Coronary artery (tissue), 2 donors: ENCODE measurements at places on chromosomes 16 and 17.

GRCh38 chr16:17304491-17305119, 166.2 kb downstream of the XYLT1 start:
- no peak for DNase-seq

DNA sequence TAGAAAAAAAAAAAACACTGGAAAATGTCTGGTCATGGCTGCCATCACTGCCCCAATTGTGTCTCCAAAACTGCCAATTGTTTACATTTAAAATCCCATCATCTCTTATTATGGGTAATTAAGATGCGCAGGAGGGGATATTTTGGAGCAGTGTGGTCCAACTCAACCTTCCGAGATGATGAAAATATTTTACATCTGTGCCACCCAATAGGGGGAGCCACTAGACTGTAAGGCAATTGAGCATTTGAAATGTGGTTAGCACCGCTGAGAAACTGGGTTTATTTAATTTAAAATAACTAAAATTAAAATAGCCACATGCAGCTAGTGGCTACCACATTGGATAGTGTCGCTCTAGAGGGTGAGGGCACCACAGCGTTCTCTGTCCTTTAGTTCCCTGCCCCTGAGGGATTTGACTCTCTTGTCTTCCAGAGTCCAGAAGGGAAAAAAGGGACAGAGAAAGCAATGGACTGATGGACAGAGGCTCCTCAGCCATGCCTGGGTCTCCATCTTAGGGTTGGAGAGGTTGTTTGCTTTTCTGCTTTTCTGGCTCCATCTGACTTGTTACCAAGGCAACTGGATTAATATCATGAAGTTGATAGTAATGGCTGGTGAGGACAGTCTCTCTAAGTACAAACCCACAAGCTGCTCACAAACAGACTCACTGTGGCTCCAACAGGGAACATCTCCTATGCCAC, 3.5 kb downstream of the MPO start:
- DNase-seq, result no peak

DNA sequence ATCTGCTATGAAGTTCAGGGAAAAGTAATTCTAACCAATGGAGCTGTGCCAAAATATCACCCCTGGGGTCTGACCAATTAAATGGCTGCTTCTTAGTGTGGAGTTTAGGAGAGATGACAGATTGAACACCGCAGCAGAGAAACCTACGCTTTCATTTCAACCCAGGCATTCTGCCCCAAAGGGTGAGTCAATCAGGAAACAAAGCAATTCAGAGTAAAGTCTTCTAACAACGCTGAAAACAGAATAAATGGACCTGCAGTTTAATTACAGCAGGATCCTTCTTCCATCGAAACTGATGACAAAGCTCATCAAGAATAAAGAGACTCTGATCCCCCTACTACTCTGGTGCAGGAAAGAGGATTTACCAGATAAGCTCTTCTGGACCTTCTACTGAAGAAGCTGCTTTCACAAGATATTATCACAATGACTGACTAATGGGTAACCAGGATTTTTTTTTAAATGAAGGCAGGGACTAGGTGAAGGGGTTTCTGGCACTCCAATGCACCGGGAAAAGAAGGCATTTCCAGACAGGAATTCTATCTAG, 16.7 kb downstream of the RFFL start:
- DNase-seq, result no peak

- no peak for DNase-seq
Observed at GRCh38 chr16:55232822-55233221, 91.2 kb upstream of the IRX6 start.

DNA sequence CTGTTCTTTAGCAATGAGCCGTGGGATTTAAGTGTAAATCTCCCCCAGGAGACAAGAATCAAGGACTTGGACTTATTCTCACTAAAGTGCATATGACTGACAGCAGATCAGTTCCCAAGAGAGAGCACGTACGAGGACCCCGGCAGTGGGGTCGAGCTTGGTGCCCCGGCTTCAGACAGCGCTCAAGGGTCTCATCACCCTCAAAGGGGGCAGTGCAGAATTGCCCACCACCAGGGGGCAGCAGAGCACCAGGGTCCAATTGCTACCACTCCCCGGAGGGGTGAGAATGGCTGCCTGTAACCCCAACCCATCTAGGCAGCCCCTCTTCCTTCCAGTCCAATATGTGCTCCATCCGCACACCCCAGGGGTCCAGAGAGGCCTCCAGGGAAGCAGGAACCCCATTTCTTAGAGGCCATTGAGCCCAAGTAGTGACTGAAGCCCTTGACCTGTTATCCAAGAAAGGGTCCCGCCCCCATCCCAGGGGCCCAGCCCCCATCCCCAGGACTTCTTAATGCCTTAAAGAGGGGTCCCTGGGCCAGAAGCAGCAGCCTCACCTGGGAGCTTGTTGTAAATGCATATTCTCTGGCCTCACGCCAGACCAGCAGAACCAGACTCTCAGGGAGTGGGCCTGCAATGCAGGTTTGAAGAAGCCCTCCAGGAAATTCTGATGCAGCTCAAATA, 86.1 kb downstream of the ZDHHC7 start:
- no peak for DNase-seq

DNA sequence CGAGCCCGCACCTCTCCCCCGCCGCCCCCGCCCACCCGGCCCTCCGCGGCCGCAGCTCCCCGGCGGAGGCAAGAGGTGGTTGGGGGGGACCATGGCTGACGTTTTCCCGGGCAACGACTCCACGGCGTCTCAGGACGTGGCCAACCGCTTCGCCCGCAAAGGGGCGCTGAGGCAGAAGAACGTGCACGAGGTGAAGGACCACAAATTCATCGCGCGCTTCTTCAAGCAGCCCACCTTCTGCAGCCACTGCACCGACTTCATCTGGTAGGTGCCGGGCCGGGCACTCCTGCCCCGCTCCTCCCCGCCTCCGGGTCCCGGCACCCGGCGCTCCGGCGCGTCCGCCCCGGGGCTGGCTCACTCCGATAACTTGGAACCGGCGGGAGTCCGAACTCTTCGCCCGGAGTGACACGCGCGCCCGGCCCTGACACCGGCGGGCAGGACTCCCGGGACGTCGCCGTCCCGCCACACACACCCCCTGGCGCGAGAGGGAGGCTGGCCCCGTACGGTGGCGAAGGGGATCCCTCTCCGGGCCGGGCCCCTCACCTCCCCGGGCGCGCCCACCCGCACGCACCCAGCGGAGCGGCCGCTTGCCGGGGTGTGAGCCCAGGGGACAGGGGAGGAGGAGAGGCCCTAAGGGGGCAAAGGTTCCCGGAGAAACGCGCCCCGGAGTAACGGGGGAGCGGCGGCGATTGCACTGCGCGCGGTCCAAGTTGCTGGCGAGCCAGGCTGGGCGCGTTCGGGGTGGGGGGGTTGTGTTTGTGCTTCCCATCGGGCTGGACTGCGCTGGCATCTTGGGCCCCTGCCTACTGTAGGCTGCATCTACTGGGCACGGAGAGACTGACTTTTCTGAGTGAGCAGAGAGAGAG, 581 bp downstream of the PRKCA start:
- no peak for DNase-seq

DNA sequence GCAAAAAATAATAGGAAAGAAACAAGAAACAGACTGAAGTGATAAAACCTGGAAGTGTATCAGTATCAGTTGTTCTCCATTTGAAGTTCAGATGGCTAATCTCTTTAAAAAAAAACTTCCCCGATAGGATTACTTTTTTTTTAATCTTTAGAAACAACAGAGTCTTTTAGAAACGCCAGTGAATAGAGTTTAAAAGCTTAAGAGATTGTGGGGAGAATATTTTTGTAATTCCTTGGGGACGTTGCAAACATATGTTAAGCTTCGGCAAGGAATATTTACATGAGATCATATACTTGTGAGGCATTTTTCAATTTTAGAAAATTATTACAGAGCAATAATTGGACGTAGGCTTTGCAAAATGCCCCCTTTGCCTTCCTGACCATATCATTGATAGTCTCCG, 13.2 kb downstream of the MAF start:
- no peak for DNase-seq

- DNase-seq, result no peak
Observed at GRCh38 chr17:43645765-43646481, 15.8 kb downstream of the MEOX1 start.
